ENCODE measurements at places on chromosomes 6 and 20.
A peak's percentile ranks its signal among the peaks of the same experiment; 100 is the strongest.

- no peak for DNase-seq
These were observed 11.4 kb upstream of the TSPYL4 start for GRCh38 chr6:116265041-116265829.

GRCh38 chr6:41451039-41451438 lies 95.1 kb upstream of the FOXP4 start:
- DNase-seq, result no peak

DNA sequence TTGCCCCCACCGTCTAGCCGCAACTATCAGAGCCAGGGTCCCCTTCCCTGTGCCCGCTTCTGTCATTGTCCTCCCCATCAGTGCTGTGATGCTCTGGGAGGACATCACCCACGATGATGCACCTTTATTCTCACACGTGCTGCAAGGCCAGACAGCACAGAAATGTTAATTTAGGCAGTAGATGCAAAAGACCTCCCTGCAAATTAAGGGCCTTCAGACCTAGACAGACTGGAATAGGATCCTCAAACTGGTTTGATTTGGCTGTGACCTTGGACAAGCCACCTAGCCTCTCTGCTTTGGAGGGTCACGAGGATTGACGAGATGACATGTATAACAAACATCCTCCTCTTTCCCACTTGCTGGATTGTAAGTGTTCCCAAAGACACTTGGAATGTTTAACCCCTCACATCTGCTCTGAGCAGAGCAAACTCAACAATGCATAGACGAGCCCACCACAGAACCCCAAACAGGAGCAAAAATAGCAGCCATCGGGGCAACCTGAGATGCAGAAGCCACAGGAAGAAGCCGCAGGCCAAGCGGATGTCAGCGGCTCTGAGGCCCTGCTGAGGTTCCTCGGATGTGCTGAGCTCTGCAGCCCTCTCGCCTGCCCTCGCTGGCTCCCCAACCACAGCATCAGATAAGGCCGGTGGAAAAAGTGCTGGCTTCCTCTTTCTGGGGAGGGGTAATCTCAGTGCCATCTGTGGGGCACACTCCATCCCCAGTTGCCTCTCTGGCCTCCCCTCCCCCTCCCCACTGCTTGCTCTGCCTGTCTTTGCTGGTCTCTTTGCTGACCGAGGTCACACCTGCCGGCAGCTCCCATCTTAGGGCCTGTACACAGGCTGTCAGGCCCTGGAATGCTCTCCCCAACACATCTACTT lies 35.3 kb downstream of the TOX2 start:
- peak; percentile 31 for DNase-seq

- DNase-seq, result no peak
These were observed 223.6 kb downstream of the TTLL2 start for GRCh38 chr6:167548451-167548850.

DNA sequence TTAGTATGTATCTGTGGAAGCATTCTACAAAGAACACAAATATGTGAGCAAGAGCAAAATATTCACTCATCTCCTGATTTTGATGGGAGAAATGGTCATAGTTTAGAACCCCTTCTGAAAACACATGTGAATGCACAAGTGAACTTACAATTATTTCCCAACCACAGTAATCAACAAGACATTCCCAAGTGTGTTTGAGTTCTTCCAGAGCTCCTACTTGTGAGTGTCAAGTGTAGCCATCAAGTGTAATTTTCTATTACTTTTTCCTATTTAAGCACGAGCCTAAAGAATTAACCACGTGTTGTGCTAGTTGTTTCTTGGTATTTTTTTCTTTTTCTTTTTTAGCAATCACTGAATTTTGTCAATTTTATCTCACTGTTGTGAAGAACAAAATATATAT lies 402.3 kb downstream of the NKAIN2 start:
- DNase-seq, result no peak

GRCh38 chr6:142918339-142919042 lies 26.5 kb downstream of the HIVEP2 start:
- DNase-seq, result no peak

DNA sequence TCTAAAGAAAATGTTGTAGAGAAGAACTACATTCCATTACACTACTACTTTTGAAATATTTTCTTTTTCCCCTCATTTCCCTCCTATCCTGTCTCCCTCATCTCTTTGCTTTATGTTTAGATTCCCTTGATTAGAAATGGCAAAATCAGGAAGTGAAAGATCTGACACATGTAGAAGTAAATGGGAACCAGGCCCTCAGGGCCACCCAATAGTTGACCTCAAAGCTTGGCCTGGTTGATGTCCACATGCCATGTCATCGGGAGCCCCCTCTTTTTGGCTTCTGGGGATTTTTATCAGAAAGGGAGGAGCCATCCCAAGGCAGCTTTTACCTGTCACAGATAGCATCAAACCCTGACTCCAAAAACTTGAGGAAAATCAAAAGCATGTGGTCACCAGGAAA lies 168.3 kb upstream of the ECI2 start:
- DNase-seq, result no peak

All from stimulated activated CD8-positive, alpha-beta memory T cell treated with anti-CD3 and anti-CD28 coated beads, Interleukin-4, amount 100 ng/mL, for 1 hour (primary cell).